ENCODE measurements at places on chromosomes 6 and 20. TPM values are rescaled to one million over a fixed set of nuclear protein-coding genes. Genes with fewer than 3 reads are reported as not detected.

ADGRB3 gene
- total RNA-seq: 0.09 TPM

SYCP2L gene
- total RNA-seq: 0.12 TPM

SEL1L2 gene
- total RNA-seq: not detected

CST1 gene
- 1.2 TPM for total RNA-seq

GRCh38 chr20:9214685-9215084, 145.8 kb downstream of the PLCB4 start:
- no peak for DNase-seq

- no peak for DNase-seq
These were observed 5.0 kb downstream of the FAM209B start for GRCh38 chr20:56537997-56538396.

DNA sequence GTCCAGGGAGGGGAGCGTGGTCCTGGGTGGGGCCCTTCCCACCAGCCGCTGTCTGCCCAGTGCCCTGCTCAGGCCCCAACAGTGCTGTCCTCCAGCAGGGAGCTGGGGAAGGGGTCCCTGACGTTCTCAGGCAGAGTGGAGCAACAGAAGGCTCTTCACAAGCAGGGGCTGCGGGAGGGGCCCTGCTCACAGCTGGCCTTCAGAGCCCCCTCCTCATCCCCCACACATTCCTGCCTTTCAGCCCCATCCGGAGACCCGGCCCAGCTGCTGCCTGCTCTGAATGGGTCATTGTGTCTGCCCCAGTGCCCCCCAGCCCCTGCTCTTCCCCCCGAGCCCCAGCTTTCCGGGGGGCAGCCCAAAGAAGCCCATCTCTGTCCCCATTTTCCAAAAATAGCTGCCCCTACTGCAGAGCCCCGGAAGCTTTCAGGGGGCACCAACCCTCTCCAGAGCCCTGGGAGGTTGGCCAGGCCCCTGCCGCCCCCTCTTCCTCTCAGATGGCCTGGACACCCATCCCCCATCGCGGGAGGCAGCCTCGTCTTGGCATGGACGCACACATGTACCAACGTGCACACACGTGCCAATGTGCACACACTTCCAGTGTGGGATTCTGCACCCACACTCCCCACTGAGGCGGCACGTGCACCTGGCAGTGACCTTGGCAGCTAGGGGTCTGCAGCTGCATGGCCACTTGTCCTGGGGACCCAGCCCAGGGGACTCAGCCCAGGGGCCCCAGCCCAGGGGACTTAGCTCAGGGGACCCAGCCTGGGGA, 3.7 kb downstream of the COL20A1 start:
- DNase-seq: no peak

DNA sequence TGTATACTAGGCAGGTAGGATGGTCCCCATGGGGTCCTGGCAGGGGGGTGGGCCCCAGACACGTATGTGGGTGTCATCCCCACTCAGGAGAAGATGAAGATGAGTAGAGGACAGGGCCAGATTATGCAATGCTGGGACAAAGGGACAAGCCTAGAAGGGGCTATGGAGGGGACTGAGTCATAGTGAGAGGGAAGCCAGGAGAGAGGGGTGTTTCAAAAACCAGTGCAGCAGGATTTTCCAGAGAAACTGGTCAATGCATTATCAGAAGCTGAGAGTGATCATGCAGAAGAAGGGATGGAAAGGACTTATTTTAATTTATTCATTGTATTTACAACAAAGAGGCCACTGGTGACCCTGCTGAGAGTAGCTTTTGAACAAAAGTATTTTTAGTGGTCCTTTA, 74.0 kb downstream of the PPP1R3G start:
- peak; percentile 17 for DNase-seq

DNA sequence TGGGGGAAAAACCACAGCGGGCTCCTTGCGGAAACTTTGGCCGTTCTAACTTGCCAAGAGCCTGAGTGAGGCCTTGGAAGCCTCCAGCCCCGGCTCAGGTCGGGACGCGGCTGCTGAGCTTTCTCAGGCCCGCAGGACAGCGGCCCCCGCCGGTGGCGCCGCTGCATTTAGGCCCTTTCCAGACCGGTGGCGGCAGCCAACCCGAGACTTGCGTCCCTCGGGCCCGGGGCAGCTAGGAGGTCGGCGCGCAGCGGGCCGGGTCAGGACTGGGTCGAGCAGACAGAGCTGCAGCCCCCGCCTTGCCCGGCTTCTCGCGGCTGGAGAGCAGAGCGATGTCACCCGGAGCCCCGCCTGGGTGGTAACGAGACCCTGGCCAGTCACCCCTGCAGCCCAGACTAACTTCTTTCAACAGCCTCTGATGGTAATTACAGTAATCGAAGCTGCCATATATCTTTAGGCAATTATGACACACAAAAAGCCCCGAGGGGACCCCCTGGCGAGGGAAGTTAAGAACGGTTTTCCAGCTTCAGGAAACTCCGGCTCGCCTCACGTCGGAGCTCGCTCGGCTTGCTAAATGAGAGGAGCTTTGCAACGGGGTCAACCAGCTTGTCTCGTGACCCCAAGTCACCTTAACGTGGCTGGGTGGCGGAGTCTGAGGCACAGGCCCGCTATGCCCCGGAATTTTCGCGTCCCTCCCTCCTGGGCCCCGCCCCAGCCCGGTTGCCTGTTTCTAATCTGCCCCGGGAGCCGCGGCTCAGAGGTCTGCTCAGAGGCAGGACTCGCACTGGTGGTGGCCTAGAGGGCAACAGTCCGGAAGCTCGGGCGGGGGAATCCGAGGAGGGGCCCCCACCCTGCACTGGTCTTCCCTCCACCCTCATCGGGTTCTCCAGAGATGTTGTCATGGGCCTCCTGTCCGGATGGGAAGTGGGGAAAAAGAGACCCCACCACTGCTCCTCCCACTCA, 3.0 kb downstream of the NR2E1 start:
- peak; percentile 35 for DNase-seq

DNA sequence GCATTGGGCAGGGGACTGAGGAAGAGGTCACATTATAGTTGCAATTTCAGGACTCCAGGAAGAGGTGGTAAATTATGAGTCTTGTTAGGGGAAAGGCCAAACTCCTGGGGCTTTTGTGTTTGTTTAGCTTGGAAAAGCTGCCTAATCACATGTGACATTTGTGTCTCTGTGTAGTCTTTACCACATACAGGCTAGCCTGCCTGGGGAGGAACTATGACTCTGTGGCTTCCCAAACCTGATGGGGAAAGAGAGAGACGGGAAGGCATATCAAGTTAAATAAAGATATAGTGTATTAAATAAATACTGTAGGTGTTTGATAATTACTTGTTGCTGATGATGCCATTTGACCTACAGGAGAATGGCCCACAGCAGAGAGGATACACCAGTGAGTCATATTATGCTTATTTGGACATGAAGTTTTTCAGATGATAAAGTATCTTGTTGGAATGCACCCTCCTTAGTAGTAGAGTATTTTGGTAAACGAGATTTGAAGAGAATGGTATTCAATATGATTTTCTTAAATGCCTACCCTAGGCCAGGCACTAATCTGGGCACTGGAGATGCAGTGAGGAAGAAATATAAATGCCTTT, 4.0 kb downstream of the BLTP3A start:
- no peak for DNase-seq

DNA sequence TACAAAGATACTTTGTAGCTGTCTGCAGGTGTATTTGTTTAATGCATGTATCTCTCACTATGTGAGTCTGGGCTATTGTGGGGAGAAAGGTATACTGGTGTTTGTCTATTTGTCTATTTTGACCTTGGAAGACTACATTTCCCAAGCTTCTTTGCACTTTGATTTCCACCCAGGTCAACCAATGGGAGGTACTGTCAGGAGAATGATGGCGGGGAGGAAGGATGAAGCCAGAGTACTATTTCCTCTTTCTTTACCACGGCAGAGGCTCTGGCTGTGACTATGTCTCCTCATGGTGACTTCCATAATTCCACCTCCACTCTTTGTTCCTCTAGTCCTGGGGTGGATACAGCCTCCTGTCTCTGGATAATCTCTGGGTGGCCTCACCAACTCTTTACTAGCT, 23.1 kb downstream of the LBP start:
- DNase-seq: no peak

DNA sequence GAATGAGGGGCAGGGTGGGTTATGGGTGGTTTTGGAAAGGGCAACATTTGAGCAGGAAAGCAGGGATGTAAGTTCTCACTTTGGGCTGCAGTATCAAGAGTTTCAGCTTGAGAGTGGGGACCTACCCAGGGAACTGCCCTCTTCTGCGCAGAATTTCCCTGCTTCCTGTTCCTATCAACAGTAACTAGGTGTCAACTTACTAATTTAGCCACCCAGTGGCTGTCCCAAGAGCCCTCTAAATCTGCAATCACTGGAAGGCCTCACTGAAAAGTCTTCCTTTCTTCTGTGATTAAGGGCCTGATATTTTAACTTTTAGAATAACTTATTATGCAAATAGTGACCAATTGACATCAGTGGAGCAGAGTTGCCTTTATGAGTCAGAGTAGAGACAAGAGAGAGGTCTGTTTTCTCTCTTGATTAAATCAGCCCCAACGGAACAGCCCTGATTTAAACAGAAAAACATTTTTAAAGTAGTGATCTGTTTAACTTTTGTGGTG, 118.2 kb upstream of the RIPOR2 start:
- DNase-seq: no peak

DNA sequence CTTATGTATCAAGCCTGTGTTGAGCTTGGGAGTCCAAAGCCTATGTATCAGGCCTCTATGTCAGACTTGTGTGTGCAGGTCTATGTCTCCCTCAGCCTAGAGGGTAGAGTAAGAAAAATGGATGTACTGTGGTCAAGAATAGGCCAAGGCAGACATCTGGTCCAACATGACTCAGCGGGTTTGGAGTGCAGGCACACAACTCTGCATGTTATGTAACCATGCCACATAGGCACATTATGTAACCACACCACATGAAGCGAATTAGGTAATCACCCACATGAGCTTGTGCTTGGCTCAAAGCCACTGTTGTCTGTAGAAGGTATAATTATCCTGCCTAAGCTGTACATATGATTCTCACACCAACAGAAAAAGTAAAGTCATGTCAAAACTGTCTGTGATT, 1190.5 kb upstream of the EYS start:
- DNase-seq: no peak

GRCh38 chr20:3812259-3812681, 8.1 kb upstream of the AP5S1 start:
- no peak for DNase-seq

DNA sequence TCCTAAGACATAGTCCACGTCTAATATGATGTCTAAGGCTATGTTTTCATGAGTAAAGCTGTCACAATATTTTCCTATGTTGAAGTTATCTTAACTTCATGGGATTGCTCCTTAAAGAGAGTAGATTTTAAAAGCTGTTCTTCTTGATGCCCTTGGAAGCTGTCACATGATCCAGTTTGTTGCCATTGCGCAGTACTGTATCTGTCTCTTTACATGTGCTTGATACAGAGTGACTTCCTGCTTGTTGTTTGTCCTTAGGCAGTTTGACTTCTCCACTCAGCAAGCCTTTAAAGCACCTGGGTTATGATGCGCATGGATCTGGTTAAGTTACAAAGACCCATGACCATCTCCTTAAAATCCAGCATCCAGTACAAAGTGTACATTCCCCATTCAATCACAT, 85.4 kb downstream of the CDYL start:
- no peak for DNase-seq

Data from Calu3 (cell line).